ENCODE measurements at places on chromosomes 5 and 9. TPM values are rescaled to one million over a fixed set of nuclear protein-coding genes. Genes with fewer than 3 reads are reported as not detected.

KLF9 gene
- 0.71 TPM for total RNA-seq

FYB1 gene
- 17.1 TPM for total RNA-seq

RAB3C gene
- not detected for total RNA-seq

CRHBP gene
- 0.14 TPM for total RNA-seq

RASGRF2 gene
- total RNA-seq = 2.4 TPM

PRUNE2 gene
- not detected for total RNA-seq

FOXD4L3 gene
- not detected for total RNA-seq

PCDHGA9 gene
- total RNA-seq = 0.04 TPM

PAPPA gene
- 32.0 TPM for total RNA-seq
